Stomach (tissue), 19 donors: ENCODE measurements at places on chromosomes 13 and 19.

- peak; percentile 94 for DNase-seq
These were observed at the start of gene HSH2D for GRCh38 chr19:16143399-16144215. TSS of gene HSH2D (plus strand) at chr19:16143685. CDS start at chr19:16148751, 5,066 bp downstream.

GRCh38 chr19:42122691-42123607 lies 9.3 kb downstream of the POU2F2 start:
- no peak for DNase-seq

DNA sequence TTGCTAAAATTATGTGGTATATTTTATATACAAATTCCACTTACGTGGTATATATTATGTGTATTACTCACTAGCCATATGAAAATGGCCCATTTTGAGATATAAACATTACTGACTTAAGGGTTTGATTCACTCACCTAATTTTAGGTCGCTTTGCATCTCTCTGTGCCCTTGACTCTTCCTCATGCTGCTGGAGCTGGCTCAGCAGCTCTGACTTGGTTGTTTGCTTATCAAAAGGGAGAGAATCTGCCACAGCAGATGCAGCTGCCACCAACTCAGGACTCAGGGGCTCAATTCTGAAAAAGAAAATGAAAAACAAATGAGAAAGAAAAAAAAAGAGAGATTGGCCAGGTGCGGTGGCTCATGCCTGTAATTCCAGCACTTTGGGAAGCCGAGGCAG lies 12.2 kb downstream of the MRPS31 start:
- no peak for DNase-seq

DNA sequence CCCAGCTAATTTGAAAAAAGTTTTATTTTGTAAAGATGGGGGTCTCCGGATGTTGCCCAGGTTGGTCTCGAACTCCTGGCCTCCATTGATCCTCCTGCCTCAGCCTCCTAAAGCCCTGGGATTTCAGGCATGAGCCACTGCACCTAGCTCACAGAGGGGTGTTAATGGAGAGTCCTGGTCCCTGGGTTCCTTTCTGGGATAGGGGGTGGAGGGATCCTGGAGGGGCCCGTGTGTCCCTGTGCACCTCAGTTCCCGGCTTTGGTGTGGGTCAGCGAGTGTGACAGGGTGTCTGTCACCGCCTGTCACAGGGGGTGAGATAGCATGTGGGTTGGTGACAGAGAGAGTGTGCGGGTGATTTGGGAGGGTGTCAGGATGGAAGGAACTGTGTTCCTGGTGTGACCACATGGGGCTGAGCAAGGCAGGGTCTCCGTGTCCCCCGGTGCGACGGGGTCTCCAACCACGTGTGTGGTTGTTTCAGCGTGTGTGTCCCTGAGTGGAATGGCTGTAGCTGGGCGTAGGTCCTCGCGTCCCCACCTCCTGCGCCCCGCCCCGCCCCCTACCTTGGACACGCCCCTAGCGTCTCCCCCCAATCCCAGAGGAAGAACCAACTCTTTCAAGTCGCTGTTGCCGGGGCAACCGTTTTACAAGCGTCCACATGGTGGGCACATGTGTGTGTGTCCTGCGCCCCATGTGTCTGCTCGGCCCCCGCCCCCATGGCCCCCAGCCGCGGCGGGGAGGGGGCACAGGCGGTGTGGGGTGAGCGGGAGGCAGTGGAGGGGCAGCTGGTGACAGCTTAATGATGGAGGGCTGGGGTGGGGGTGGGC lies 2.9 kb upstream of the NRTN start:
- DNase-seq = no peak

- peak; percentile 25 for DNase-seq
These were observed 24.8 kb upstream of the NAXD start for GRCh38 chr13:110590577-110590976.

- DNase-seq = no peak
These were observed at the start of gene CCDC8 for GRCh38 chr19:46413262-46414031. TSS of gene CCDC8 (minus strand) at chr19:46413564. CDS start at chr19:46412810, 754 bp downstream.

DNA sequence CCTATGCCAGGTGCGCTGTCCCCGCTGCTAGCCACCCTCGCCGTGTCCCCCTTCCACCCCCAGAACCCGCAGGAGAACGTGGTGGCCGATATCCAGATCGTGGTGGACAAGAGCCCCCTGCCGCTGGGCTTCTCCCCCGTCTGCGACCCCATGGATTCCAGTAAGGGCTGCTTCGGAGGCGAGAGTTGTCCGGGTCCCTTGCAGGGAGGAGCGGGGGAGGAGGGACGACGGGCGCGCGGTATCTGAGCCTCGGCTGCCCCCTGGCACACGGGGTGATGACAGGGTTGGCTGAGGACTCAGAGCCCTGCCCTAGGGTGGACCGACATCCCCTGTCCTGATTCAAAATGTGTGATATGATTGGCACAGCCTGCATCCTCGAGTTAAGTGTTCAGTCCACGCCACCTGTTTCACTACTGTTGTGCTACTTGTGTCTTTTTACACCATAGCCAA lies 653 bp downstream of the MVB12A start:
- DNase-seq = peak; percentile 35
